ENCODE measurements at places on chromosomes 12 and 14. TPM values are rescaled to one million over a fixed set of nuclear protein-coding genes. Genes with fewer than 3 reads are reported as not detected.

Gene KRT85
- not detected for total RNA-seq

Gene PLBD1
- 11.4 TPM for total RNA-seq

Gene MCRS1
- 88.3 TPM for total RNA-seq

Gene NANOG
- under 0.01 TPM for total RNA-seq

Gene WSCD2
- not detected for total RNA-seq

Gene IL22
- not detected for total RNA-seq

Gene CCDC197
- not detected for total RNA-seq

Gene APOF
- not detected for total RNA-seq

Gene TAC3
- not detected for total RNA-seq

Gene RASSF3
- 28.8 TPM for total RNA-seq

Gene GYS2
- total RNA-seq, result not detected

Gene TOMM20L
- not detected for total RNA-seq

Gene BLTP3B
- 46.5 TPM for total RNA-seq

Gene LEMD3
- 39.2 TPM for total RNA-seq

Measured in placental pericyte (primary cell).